ENCODE measurements at places on chromosomes 5 and 9.

DNA sequence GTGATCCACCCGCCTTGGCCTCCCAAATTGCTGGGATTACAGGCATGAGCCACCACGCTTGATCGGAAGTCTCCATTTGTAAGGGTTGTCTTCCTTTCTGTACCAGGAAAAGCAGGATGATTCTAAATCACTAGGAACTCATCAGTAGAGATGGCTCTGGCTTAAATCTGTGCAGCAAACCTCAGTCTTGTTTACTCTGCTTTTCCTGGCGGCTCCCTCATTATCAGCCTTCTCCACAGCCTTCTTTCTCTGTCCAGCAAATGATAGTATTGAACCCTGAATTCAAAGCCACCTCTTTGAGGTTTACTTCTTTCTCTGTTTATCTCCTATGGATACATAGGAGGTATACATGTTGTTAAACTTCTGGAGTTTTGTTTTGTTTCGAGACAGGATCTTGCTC lies 43.0 kb upstream of the GNE start:
- DNase-seq, result no peak

GRCh38 chr5:7763621-7764072 lies 87.3 kb downstream of the CFAP90 start:
- peak; percentile 2 for DNase-seq

DNA sequence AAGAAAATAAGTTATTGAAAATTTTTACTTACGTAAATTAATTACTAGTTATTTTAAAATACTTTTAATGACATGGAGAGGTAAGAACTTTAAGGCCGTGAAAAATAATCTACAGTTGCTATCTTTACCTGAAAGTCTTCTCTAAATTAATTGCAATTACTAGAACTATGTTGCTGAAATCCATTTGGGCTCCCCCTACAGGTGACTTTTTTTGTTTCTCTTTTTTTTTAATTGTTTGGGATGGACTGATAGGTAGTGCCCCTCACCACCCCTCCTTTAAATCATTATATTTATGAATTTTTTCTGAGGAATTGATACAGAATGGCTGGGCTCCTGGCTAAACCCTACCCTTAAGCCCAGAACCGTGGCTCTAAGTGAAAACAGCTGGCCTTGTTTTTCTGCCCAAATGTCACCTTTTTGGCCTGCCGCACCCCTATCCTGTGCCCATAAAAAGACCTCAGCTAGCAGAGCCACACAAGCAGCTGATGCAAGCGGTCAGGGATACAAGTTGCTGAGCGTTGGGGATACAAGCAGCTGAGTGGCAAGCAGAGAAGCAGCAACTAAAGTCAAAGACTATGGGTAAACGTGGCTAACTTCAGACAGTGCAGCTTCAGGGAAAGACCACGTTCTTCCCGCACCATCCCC lies 315.2 kb upstream of the ACO1 start:
- DNase-seq, result no peak

DNA sequence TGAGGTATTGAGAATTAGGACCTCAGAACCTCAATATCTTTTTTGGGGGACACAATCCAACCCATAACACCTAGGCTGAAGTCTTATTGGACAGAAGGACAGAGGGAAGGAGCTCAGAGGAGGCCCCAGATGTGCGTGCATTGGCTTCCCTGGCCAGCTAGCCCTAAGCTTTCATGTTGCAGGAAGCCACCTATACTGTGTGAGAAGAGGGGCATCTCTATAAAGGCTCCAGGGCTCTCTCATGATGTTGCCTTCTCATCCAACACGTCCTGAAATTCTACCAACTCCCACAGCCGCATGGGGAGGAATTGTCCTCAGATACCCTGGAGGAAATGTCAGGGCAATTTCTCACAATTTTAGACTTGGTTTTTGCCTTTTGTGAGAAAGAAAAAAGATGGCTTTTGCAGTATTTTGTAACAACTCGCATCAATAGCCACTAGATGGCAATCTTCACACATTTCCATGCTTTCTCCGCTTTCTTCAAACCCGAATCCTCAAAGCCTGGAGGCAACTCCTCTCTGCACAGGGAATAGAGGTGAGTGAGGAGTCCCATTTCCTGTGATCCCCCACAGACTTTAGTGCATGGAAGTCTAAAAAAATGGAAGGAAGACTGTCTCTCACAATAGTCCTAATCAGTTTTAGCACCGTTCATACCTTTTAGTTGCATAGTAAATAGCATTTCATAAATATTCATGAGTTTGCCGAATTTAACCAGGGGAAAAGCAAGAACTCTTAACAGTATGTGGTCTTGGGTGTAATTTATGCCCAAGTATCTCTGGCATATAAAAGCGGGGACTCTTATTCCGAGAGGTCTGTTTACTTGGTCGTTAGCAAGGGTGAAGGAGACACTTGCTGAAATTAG lies 7.4 kb upstream of the PPP3R2 start:
- peak; percentile 56 for DNase-seq

DNA sequence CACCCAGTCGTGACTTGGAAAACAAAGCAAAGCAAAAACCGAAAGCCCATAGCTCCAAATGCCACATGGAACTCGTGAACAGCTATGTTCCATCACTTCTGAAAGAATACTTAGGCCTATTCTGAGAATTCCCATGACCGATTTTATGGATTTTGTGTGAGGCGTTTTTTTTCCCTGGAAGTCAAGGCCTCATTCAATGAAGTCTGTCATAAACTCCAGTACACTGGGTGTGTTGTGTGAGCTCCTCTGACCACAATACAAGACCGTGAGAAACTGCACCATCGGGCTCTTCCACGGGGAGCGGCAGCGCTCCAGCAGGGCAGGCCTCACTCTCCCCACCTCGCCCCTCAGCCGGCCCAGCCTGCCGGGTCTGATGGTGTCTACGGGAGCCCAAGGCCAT lies 209.5 kb downstream of the FANCC start:
- DNase-seq, result no peak

- no peak for DNase-seq
These were observed 49.4 kb upstream of the ORM1 start for GRCh38 chr9:114273461-114273881.

DNA sequence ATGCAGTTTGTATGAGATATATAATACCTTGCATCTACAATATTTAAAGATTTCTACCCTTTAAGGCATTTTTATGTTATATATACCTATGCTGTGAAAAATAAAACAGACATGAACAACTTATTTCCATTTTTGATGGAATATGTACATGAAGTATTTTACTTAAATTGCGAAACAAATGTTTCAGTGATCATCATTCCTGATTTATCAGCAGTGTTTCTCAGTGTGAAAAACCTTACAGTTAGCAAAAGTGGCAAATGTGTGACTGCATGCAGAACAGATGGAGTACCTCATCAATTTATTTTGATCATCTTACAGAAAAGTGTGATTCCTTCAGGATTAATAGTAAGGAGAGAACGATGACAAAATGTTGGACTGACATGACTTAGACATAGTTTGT lies 43.1 kb downstream of the PRR16 start:
- no peak for DNase-seq

DNA sequence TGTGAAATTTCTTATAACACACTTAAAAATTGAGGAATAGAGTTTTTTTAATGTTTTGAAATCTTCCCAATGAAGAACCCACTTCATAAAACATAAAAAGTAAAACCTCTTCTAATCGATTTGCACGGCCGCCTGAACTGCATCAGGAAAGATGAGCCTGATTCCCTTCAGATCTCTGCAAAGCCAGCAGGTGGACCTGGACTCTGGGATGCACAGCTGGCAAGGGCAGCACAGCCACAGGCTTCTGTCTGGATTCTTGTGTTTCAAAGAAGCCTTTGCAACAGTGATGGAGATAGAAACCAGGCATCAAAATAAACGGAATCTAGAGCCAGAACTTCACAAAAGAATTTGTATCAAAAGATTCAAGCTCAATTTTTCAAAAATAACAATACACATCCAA lies 36.0 kb upstream of the SPATA31C2 start:
- DNase-seq, result no peak

Data from fibroblast of mammary gland (primary cell).